ENCODE measurements at places on chromosomes 5 and 9.
A peak's percentile ranks its signal among the peaks of the same experiment; 100 is the strongest.

GRCh38 chr5:163509291-163509951 is 4.0 kb downstream of the MAT2B start:
- no peaks in the 10 kb centered on the region for H3K27me3 ChIP-seq
- peaks cover 46% of the 10 kb centered on the region for H3K4me1 ChIP-seq
- H3K27ac ChIP-seq: peak overlapping the region; percentile 93

DNA sequence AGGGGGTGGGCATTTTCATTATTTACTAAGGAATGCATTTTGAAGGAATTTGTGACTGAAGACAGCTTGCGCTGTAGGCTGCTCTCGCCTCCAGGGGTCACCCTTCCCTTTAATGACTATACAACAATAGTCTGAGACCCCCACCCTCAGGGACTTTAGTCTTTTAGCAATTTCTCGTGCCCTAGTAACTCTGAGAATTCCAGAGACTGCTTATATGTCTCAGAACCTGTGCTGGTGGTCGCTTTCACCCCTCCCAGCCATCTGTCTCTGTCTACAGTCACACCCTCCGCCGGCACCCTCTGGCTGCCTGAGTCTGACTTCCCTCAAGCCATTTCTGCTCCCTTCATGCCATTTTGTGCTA is 671.4 kb downstream of the NR2F1-AS1 start:
- no peaks in the 10 kb centered on the region for H3K36me3 ChIP-seq
- no peak for DNase-seq
- H3K4me1 ChIP-seq: no peaks in the 10 kb centered on the region
- H3K27ac ChIP-seq: no peak overlapping the region
- H3K27me3 ChIP-seq: no peaks in the 10 kb centered on the region
- no peak overlapping the region for H3K4me3 ChIP-seq

- H3K27ac ChIP-seq: no peak overlapping the region
- H3K36me3 ChIP-seq: peaks cover 4% of the 10 kb centered on the region
- no peaks in the 10 kb centered on the region for H3K4me1 ChIP-seq
- DNase-seq: no peak
- H3K27me3 ChIP-seq: peaks cover 24% of the 10 kb centered on the region
Measured at GRCh38 chr9:95808011-95808410, 67.5 kb upstream of the ERCC6L2 start.

GRCh38 chr5:54807421-54807820 is 178.0 kb downstream of the ESM1 start:
- no peak overlapping the region for H3K27ac ChIP-seq
- no peaks in the 10 kb centered on the region for H3K4me1 ChIP-seq
- DNase-seq: no peak
- H3K36me3 ChIP-seq: no peaks in the 10 kb centered on the region
- no peak overlapping the region for H3K4me3 ChIP-seq
- no peaks in the 10 kb centered on the region for H3K27me3 ChIP-seq

- peaks cover 3% of the 10 kb centered on the region for H3K27me3 ChIP-seq
- H3K4me3 ChIP-seq: no peak overlapping the region
- H3K27ac ChIP-seq: no peak overlapping the region
- peaks cover 4% of the 10 kb centered on the region for H3K4me1 ChIP-seq
- no peak for DNase-seq
Measured at GRCh38 chr9:76292658-76293057, 101.6 kb downstream of the RFK start.

GRCh38 chr5:76527685-76528161 is 95.5 kb downstream of the F2RL2 start:
- peaks cover 46% of the 10 kb centered on the region for H3K4me1 ChIP-seq
- DNase-seq: no peak
- peaks cover 10% of the 10 kb centered on the region for H3K36me3 ChIP-seq

GRCh38 chr5:35153375-35153932 is 76.8 kb downstream of the PRLR start:
- no peak for DNase-seq
- H3K27me3 ChIP-seq: peaks cover 12% of the 10 kb centered on the region
- no peaks in the 10 kb centered on the region for H3K36me3 ChIP-seq
- H3K27ac ChIP-seq: no peak overlapping the region
- no peaks in the 10 kb centered on the region for H3K4me1 ChIP-seq
- no peak overlapping the region for H3K4me3 ChIP-seq

Data from activated CD8-positive, alpha-beta memory T cell treated with anti-CD3 and anti-CD28 coated beads, Interleukin-2, amount 10 ng/mL, durations not matched to agents 7 days and 5 days (primary cell).